ENCODE measurements at places on chromosomes 5 and 9. TPM values are rescaled to one million over a fixed set of nuclear protein-coding genes. Genes with fewer than 3 reads are reported as not detected.

- H3K4me1 ChIP-seq: no peaks in the 10 kb centered on the region
- no peak for DNase-seq
- peak overlapping the region; percentile 65 for H3K27ac ChIP-seq
- no peak overlapping the region for H3K4me3 ChIP-seq
- no peaks in the 10 kb centered on the region for H3K27me3 ChIP-seq
These were observed 1124.6 kb downstream of the DTWD2 start for GRCh38 chr5:117863586-117864296.

GRCh38 chr9:29389421-29389820, 1816.1 kb upstream of the C9orf72 start:
- H3K27ac ChIP-seq: no peak overlapping the region
- no peaks in the 10 kb centered on the region for H3K36me3 ChIP-seq
- H3K27me3 ChIP-seq: no peaks in the 10 kb centered on the region
- no peak overlapping the region for H3K4me3 ChIP-seq
- H3K4me1 ChIP-seq: no peaks in the 10 kb centered on the region
- DNase-seq: no peak

DNA sequence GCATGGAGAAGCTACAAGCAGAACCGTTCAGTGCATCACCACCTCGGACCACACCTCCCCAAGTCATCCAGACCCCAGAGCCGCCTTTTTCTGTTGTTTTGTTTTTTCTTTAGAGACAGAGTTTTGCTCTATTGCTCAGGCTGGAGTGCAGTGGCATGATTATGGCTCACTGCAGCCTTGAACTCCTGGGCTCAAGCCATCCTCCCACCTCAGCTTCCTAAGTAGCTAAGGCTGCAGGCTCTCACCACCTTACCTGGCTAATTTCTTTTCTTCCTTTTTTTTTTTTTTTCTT, 13.5 kb upstream of the SFXN1 start:
- H3K4me1 ChIP-seq: no peaks in the 10 kb centered on the region
- H3K36me3 ChIP-seq: no peaks in the 10 kb centered on the region
- H3K27ac ChIP-seq: no peak overlapping the region
- no peak overlapping the region for H3K4me3 ChIP-seq

The SIT1 gene
- 25.6 TPM for total RNA-seq

GRCh38 chr5:89396278-89396954, 513.4 kb upstream of the MEF2C start:
- H3K4me1 ChIP-seq: peaks cover 46% of the 10 kb centered on the region
- H3K27ac ChIP-seq: peak overlapping the region; percentile 84
- H3K27me3 ChIP-seq: no peaks in the 10 kb centered on the region
- no peak overlapping the region for H3K4me3 ChIP-seq

The MYO10 gene
- 69.2 TPM for total RNA-seq

DNA sequence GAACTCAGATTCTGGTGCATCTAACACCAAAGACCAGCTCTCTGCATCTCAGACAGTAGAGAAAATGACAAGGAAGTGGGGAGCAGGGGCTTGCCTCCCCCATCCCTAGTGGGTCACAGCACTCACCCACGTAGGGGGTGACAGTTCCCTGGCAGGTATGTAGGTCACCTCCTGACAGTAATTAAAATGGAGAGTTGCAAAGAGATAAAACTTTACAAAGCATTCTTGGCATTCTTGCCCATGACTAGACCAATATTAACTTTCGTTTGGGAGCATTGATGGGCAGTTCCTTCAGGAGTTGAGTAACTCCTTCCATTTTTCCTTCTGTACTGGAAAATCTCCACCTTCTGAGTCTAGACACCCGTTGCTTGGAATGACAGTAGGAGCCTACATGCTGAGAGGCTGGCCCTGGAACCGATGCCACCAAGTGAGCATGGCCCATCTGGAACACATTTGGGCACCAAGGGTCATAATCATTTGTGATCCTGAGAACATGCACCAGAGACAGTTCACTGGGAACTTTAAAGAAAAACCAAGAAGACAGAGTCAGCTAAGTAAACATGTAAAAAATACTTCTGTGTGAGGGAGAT, 81.5 kb upstream of the MSX2 start:
- no peaks in the 10 kb centered on the region for H3K36me3 ChIP-seq
- no peak for DNase-seq
- no peak overlapping the region for H3K4me3 ChIP-seq
- H3K27me3 ChIP-seq: no peaks in the 10 kb centered on the region
- H3K4me1 ChIP-seq: no peaks in the 10 kb centered on the region

The EIF4EBP3 gene
- 24.5 TPM for total RNA-seq

The C5orf58 gene
- total RNA-seq: not detected

DNA sequence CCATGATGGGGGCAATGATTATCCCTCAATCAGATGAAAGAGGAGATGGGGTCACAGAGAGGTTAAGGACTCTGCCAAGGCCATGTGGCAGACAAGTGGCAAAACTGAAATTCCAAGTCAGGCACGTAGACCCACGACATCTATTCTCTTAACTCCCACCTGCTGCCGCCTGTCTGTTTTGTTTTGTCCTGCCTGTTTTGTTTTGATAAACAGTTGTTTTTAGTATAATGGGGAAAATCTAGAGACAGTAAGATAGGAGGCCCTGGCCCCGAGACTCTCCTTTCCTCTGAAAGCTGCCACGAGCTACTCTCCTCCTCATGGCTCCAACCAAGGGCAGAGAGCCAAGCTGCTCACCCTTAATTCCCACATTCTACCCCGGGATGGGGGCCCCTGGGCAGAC, 4.9 kb downstream of the FSTL4 start:
- no peak overlapping the region for H3K27ac ChIP-seq
- no peak for DNase-seq
- no peaks in the 10 kb centered on the region for H3K36me3 ChIP-seq
- peaks cover 45% of the 10 kb centered on the region for H3K27me3 ChIP-seq

DNA sequence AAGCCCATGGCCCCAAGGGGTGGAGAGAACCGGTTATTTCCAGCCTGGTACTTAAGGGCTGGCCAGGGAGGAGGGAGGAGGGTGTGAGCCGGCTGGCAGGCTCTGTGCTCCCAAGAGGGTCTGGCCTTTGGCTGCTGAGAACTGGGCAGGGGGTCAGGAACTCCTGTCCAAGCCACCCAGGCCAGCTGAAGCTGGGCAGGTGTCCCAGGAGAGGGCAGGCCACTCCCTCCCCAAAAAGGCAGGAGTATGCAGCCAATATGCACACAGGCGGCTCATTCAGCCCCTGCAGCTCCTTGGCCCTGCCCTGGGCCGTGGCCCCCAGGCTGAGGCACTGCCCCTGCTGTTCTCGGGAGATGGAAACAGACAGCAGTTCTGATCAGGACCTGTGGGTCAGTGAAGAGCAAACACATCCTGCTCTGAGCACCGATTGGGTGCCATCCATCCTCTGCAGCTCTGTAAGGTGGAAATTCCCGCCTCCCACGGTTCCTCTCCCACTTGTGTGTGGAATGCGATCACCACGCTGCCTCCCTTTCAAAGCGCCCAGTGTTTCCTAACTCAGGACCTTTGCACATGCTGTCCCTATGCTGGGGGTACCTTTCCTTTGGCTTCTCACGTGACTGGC, 17.1 kb upstream of the KIF12 start:
- H3K4me1 ChIP-seq: no peaks in the 10 kb centered on the region
- H3K27me3 ChIP-seq: no peaks in the 10 kb centered on the region
- no peaks in the 10 kb centered on the region for H3K36me3 ChIP-seq
- no peak overlapping the region for H3K4me3 ChIP-seq
- DNase-seq: peak; percentile 55

The TMC1 gene
- not detected for total RNA-seq

GRCh38 chr5:94778299-94778698, 159.8 kb downstream of the SLF1 start:
- H3K27me3 ChIP-seq: no peaks in the 10 kb centered on the region
- H3K4me1 ChIP-seq: no peaks in the 10 kb centered on the region
- DNase-seq: no peak
- no peaks in the 10 kb centered on the region for H3K36me3 ChIP-seq
- no peak overlapping the region for H3K4me3 ChIP-seq
- H3K27ac ChIP-seq: no peak overlapping the region

- H3K4me1 ChIP-seq: no peaks in the 10 kb centered on the region
- H3K27me3 ChIP-seq: no peaks in the 10 kb centered on the region
- H3K4me3 ChIP-seq: no peak overlapping the region
These were observed 166.6 kb upstream of the HMHB1 start for GRCh38 chr5:143645356-143645755.

The ZFP37 gene
- 2.2 TPM for total RNA-seq

DNA sequence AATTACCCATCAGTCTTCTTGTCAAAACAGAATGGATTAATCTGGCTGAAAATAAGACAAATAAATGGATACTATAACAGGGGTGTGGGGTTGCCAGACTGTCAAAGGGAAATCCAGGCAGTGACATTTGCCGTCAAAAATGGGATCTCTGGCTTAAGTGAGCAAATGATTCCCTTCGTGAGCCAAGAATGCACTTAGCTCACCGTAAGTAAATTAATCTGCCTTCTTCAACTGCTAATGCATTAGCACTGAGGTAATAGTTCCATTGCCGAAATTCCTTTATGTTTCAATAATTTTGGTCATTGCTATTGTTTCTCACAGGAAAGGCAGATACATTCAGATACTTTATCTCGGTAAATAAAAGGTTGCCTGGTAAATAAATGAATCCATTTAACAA, 377.8 kb downstream of the KIAA0825 start:
- DNase-seq: no peak
- H3K27me3 ChIP-seq: no peaks in the 10 kb centered on the region
- H3K36me3 ChIP-seq: no peaks in the 10 kb centered on the region
- H3K27ac ChIP-seq: no peak overlapping the region
- no peaks in the 10 kb centered on the region for H3K4me1 ChIP-seq

The RUSC2 gene
- total RNA-seq: 41.9 TPM

DNA sequence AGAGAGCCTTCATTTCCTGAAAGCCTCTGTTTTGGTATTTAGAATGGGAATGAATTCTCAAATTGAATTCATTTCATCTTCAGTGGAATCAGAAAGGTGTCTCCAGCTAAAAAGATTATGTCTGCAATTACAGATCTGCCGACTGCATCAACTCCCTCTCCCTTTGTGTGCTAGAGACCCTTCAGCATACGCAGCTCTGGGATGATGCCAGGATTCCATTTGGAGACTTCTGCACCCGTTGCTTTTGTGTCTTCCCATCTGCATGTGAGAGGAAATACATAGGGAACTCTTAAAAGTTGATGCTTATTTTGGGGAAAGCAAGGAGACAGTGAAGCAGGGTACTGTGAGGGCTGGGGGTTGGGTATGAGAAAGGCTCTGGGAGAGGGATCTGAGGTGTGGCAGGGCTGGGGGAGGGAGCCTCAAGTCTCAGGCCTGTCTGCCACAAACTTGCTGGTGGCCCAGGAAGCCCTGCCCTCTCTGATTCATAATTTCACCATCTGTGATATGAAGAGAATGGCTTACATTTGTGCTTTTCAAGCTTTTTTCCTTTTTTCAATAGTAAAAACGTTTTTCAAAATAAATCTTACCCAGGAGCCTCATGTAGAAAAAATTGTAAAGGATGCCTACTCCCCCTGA, 89.7 kb upstream of the SAP30L start:
- DNase-seq: no peak
- H3K4me1 ChIP-seq: peaks cover 4% of the 10 kb centered on the region
- H3K4me3 ChIP-seq: no peak overlapping the region
- H3K27me3 ChIP-seq: no peaks in the 10 kb centered on the region
- H3K36me3 ChIP-seq: no peaks in the 10 kb centered on the region
- H3K27ac ChIP-seq: no peak overlapping the region

DNA sequence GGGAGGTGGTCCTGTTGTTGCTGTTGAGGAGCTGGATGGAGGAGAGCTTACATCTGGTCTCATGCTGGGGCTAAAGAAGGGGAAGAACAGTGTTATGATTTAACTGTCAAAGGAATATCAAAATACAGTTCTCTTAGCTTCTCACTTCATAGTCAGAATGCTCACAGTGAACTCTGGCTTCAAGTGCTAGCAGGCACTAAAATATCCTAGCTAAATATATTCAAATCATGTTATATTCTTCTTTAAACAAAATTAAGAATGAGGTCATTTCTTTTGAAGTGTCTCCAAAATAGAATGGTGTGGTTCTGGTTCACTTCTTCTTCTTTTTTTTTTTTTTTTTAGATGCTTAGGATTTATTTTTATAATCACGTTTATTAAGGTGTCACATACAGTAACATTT, 89.4 kb downstream of the NR3C1 start:
- no peak for DNase-seq
- peaks cover 50% of the 10 kb centered on the region for H3K36me3 ChIP-seq
- H3K4me3 ChIP-seq: no peak overlapping the region

The PCDHGC4 gene
- 2.8 TPM for total RNA-seq

DNA sequence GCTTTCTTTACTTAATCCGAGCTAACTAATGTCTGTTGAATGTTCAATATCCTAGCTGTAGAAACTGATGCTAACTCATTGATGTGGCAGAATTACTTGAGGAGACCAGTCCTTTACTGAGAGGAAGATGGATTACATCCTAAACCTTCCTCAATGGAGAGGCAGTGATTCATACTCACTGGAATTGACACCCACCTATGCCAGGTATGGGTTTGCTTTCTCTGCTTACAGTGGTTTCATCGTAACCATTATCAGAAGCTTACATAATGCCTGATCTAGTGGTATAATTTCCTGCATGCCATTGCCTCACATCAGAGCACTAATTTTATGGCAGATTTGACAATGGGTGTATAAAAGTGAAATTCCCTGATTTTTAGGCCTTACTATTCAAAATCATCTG, 384.7 kb downstream of the ANXA1 start:
- no peaks in the 10 kb centered on the region for H3K27me3 ChIP-seq
- H3K4me3 ChIP-seq: no peak overlapping the region
- H3K36me3 ChIP-seq: no peaks in the 10 kb centered on the region
- no peak overlapping the region for H3K27ac ChIP-seq
- H3K4me1 ChIP-seq: no peaks in the 10 kb centered on the region

The CD180 gene
- total RNA-seq: 31.1 TPM

GRCh38 chr9:131418143-131419025, 24.5 kb downstream of the PRRC2B start:
- peaks cover 98% of the 10 kb centered on the region for H3K4me1 ChIP-seq
- H3K27ac ChIP-seq: peak overlapping the region; percentile 38
- H3K27me3 ChIP-seq: no peaks in the 10 kb centered on the region
- no peak for DNase-seq
- H3K36me3 ChIP-seq: peaks cover 30% of the 10 kb centered on the region
- no peak overlapping the region for H3K4me3 ChIP-seq

All from spleen (tissue), 13 donors.